ENCODE measurements at places on chromosomes 6 and 20.

- no peak for DNase-seq
These were observed 49.6 kb downstream of the CDK5RAP1 start for GRCh38 chr20:33351696-33352095.

DNA sequence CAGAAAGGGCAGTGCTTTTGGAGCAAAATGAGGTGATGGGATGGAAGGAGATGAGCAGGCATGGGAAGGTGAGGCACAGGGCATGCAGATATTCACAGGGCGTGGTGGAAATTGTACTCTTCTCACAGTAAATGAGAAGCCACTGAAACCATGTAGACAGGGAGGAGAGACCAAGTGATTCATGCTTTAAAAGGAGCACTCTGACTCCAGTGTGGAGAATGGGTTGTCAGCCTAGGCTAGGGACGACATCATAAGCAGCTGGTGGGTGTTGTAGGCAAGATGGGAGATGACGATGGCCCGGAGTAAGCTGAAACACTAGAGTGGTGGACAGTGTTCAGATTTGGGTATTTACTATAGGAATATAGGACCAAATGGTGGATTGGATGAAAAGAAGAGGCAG, 18.4 kb downstream of the PDE7B start:
- DNase-seq = no peak

- no peak for DNase-seq
These were observed 3.8 kb downstream of the LAMA2 start for GRCh38 chr6:128886706-128887105.

- DNase-seq = no peak
These were observed 33.3 kb downstream of the GSTA3 start for GRCh38 chr6:52876056-52876787.

- DNase-seq = no peak
These were observed 205.7 kb downstream of the ANKRD60 start for GRCh38 chr20:58022711-58023110.

DNA sequence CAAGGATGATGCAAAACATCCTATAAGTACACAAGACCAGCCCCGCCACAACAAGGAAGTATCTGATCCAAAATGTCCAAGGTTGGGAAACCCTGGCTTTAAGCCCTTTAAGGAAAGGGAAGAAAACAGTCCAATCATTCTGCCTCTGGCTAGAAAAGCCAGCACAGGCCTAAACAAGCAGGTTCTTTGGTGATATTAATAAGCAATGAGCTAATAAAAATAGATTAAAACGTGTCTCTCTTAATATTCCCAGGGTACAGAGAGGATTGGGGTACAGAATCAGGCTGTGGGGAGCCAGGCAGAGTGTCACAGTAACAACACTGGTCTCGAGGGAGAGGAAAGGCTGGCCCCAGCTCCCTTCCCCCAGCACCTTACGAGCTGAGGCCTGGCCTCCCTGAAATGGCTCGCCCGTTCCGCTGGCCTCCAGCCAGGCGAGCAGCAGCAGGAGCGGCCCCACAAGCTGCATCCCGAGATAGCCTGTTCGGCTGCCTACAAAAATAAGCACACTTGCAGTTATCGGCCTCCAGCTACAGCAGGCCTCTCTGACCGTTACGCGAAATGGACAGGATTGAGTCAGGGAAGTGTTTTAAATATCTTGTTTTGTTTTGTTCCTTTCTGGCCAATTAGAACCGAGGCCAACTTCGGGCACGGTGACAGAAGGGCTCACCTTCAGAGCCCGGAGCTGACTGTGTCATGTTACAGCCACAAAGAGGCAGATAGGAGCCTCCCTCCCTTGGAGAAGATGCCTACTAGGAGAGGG, 4.0 kb upstream of the ZMYND8 start:
- peak; percentile 99 for DNase-seq

DNA sequence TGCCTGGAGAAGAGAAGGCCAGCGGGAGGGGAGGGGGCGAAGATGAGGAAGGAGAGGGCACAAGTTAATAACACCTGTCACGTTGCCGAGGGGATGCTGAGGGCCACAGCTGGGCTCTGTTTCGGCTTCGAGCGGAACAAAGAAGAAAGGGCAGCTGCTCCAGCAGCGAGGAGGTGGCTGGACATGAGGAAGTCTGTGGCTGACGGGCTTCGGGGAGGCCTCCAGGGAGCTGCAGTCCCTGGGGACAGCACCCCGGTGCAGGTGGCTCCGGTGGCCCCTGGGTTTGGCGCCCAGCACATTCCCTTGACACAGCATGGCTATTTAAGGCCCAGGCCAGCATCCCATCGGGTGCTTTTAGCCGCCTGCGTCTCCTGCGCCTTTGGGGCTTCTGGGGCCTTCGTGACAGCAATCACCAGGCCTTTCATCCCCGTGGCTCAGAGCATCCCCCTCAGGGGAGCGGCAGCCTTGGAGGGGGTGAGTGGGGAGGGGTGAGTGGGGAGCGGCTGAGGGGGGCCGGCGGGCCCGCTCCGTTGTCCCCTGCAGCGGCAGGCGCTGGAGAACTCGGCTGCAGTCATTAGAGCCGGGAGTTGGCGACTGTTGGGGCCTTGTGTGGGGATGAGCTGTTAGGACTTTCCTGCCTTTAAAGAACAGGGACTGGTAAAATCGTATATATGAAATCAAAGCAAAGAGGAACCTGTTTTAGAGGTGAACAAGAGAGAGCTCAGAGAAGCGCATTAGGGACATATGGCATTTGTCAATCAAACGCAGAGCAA, 99.0 kb downstream of the TMEM242 start:
- no peak for DNase-seq

- no peak for DNase-seq
These were observed 11.2 kb downstream of the TFEB start for GRCh38 chr6:41724228-41724580.
